Right lobe of liver (tissue), 6 donors: ENCODE measurements at places on chromosomes 7 and 10. TPM values are rescaled to one million over a fixed set of nuclear protein-coding genes. Genes with fewer than 3 reads are reported as not detected.
A peak's percentile ranks its signal among the peaks of the same experiment; 100 is the strongest.

- no peak for DNase-seq
These were observed 100.7 kb downstream of the GRID1 start for GRCh38 chr10:86265895-86266259.

DNA sequence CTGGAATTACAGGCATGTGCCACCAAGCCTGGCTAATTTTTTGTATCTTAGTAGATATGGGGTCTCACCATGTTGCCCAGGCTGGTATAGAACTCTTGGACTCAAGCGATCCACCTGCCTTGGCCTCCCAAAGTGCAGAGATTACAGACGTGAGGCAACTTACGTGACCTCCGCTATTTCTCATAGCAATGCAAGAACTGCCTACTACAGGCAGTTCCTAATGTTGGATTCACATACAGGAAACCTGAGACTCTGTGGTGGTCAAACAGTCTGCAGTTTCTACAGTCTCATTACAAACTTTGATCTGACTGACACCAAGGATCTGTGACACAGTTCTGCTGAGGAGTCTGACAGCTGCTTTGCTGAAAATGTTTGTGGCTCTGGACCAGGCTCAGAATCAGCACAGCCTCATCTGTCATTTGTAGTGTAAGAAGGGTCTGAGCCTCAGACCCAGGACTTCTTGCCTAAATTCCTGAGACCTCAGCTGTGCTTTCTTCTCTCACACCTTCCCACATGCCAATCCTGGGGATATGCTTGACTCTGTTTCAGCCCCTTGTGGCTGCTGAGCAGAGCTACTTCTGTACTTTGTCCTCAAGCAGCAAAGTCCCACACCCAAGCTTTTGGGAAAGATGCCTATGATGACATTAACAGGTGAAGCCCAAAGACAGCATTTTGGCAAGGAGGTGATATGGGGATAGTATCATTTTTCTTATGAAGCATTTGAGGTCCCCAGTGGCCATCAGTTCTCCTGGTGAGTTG lies 48.0 kb upstream of the CYP2C9 start:
- no peak for DNase-seq

- DNase-seq: no peak
These were observed 492.4 kb downstream of the GRID1 start for GRCh38 chr10:85874208-85874607.

- DNase-seq: no peak
These were observed 27.7 kb downstream of the PLXNA4 start for GRCh38 chr7:132548489-132549078.

DNA sequence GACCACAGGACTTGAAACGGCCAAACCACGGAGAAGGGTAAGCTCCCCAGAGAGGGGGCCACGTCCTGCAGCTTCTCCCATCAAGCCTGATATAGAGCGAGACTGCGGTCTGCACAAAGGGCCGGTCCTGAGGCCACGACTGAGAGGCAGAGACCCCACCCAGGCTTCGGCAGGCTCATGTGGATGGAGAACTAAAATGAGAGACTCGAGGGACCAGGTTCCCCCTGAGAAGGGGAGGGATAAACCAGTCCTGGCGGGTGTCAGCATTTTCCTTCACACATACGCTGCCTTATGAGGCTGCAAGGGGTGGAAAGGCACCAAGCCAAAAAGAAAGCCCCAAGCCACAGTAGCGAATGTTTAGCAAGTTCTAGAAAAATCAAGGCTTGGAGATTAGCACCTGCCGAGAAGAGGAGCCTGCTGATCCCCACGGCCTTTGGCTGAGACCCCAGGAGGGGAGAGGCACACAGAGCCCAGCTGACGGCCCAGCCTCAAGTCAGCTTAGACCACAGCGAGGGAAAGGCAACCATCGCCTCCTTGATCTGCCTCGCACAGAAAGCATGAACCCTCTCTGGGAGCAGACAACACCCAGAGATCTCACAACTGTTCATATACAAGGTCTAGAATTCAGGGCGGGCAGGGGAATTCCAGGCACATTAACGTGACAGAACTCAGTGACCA lies 92.6 kb upstream of the RNF32 start:
- DNase-seq: no peak

- no peak for DNase-seq
These were observed 60.3 kb upstream of the IL6 start for GRCh38 chr7:22666732-22667131.

GRCh38 chr7:1856161-1856887 lies 186.2 kb downstream of the ELFN1 start:
- peak; percentile 22 for DNase-seq

DNA sequence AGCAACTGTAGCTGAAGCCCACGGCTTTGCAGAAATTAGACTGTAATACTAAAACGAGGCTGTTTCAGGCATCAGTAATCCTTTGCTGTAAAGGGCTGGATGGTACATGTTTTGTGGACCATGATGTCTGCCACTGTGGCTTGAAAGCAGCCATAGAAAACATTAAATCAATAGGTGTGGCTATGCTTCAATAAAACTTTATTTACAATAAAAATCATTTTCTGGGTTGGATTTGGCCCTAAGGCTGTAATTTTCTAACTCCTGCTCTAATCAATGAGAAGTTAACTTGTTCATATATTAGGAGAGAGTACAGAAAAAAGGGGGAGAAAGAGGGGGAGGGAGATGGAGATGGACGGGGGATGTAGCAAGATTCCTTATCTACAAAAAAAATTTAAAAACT lies 183.4 kb downstream of the PIP4K2A start:
- DNase-seq: no peak

GRCh38 chr10:5046410-5046809 lies 42.8 kb upstream of the AKR1C2 start:
- DNase-seq: no peak

DNA sequence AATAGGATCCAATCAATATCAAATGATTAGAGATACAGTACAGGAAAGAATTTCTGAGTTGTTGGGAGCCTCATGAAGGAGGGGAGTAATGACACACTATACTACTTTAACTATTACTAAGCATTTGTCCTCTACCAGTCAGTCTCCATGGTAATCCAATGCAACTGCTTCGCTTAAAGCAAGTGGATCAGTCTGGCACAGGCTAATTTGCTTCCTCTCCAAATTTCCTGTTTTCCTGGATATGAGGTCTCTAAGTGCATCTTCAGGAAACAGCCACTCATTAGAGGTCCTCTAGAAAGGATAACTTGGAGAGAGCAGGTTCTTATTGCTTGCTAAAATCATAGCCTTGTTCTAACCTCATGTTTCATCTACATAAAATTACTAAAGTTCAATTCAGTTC lies 8.4 kb upstream of the SEPTIN7 start:
- no peak for DNase-seq

DNA sequence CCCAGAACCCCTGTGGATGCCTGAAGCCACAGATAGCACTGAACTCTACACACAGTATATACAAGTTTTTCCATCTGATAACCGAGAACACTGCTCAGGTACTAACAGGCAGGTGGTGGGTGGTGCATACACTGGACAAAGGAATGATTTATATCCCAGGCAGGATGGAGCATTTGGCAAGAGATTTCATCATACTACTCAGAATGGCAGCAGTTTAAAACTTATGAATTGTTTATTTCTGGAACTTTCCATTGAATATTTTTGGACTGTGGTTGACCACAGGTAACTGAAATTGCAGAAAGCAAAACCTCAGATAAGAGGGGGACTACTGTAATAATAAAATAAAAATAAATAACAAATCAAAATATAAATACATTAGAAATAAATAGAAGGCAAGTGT lies 10.9 kb upstream of the KCNMA1 start:
- DNase-seq: no peak

- DNase-seq: no peak
These were observed 259.3 kb downstream of the HTR7 start for GRCh38 chr10:90598513-90598912.

- DNase-seq: no peak
These were observed 92.7 kb downstream of the CDK14 start for GRCh38 chr7:90688810-90689209.

- no peak for DNase-seq
These were observed 7.8 kb downstream of the NODAL start for GRCh38 chr10:70433581-70434280.

GRCh38 chr10:93567277-93568104 lies 1.0 kb downstream of the FFAR4 start:
- DNase-seq: no peak

- DNase-seq: no peak
These were observed 21.4 kb upstream of the TFEC start for GRCh38 chr7:116052006-116052405.

GRCh38 chr7:43511029-43511428 lies 71.9 kb upstream of the STK17A start:
- DNase-seq: no peak

GRCh38 chr10:1083581-1083980 lies 27.4 kb downstream of the WDR37 start:
- DNase-seq: no peak

- peak; percentile 5 for DNase-seq
These were observed 15.9 kb downstream of the CPA5 start for GRCh38 chr7:130360518-130360917.

GRCh38 chr10:17394854-17395253 lies 59.5 kb downstream of the ST8SIA6 start:
- DNase-seq: no peak

- no peak for DNase-seq
These were observed 56.1 kb upstream of the TRUB1 start for GRCh38 chr10:114881901-114882300.

GRCh38 chr7:93044147-93044810 lies 73.5 kb downstream of the SAMD9 start:
- DNase-seq: no peak

DNA sequence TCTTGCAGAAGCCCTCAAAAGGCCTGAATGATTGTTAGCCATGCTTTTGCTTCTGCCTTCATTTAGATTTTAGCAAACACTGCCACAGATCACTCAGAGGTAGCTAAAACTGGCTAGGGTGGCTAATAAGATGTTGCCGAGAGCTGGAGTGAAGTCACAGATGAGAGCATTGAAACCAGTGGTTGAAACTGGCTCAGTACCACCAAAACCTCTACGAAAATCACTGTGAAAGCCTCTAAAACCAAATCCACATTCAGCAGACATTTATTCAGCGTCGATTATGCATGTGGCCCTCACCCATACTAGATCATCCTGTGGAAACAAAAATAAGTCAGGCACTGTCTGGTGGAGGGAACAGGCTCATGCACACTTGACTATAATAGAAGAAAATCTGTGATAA lies 50.8 kb downstream of the PIK3CG start:
- no peak for DNase-seq

GRCh38 chr10:27065084-27065483 lies 35.2 kb downstream of the ANKRD26 start:
- DNase-seq: no peak

DNA sequence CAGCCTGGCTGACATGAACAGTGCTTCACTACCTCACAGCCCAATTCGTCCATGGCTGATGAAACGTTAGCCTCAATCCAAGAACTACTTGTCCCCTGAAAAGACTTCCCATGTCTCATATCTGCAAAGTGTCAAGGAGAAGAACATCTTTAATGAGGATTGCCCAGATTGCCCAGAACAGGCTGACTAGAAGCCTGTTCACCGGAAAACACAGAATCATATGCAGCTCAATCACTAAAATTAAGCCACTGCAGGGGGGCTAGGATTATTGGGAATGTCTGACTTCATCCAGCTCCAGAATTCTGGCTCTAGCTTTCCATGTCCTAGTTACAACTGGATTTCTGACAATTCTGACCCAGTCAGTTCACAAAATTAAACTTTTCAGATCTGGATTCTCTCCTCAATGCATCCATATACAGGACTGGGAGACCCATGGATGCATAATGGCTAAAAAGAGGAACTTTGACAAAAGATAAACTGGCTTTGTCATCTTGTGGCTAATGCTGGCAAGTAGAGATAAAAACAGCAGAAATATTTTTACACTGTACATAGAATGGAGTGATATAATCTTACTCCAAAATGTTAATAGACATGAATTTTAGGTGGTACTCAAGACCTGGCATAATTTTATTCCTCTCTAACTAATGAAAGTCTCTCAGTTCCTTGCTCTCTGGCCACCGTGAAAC lies 467.0 kb upstream of the POT1 start:
- DNase-seq: no peak

DNA sequence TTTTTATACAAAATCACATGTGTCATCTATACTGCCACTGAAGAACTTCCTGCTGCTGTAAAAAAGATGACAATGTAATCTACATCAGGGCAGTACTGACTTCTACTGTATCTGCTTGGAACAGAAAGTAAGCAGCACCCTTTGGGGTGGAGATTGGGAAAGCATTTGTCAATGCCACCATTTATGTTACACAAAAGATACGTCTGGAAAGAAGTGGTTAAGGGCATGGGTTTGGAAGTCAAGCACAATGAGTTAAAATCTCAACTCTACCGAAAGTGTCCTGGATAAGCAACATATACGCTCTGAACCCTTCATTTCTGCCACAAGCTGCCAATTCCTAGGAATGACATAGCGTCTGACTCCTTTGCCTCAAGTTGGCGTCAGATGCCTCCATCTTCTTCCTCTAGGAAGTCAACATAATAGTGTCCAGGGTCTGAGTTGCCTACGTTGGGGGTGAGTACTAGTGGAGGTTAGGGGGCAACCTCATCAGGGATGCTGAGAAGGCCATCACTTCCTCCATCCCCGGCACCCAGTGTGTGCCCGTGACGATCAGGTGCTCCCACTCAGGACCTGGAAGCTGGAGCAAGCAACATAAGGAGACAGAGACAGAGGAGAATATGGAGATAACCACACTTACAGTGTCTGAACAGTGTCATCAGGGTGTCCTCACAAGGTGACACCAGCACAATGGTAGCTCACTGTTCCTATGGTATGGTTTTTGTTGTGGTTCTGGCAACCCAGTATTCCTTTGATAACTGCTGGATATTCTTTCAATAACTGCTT lies 58.3 kb downstream of the SGMS1 start:
- DNase-seq: no peak

- DNase-seq: no peak
These were observed 13.6 kb downstream of the POR start for GRCh38 chr7:75928568-75928914.

- no peak for DNase-seq
These were observed 144.0 kb downstream of the PLPP4 start for GRCh38 chr10:120600871-120601649.

DNA sequence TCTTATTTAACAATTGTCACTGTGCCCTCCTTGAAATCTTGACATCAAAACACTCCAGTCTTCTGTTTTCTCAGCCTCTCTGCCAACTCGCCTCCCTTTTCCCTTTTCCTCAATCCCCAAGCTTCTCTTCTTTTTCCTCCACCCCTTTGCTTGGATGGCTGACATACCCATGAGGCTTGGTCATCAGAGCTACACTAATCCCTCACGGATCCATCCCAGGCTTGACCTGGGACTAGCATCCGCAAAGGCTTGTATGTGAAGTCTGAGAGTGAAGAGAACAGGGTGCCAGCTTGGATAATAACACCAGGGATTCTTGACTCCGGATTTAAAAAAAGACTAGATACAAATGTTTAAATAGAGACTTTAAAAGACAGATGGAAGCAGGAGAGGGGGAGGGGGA lies 428.8 kb upstream of the C7orf33 start:
- no peak for DNase-seq

- no peak for DNase-seq
These were observed 18.0 kb upstream of the XPNPEP1 start for GRCh38 chr10:109941236-109941862.

The ZEB1 gene
- total RNA-seq: 14.7 TPM

The OPN1SW gene
- not detected for total RNA-seq

The SPDYE6 gene
- not detected for total RNA-seq

The MMP21 gene
- total RNA-seq: 0.11 TPM

The HOXA1 gene
- total RNA-seq: 0.09 TPM

The ADRB1 gene
- not detected for total RNA-seq

The PALD1 gene
- 1.4 TPM for total RNA-seq

The C10orf53 gene
- not detected for total RNA-seq

The GPR15LG gene
- not detected for total RNA-seq

The FKBP6 gene
- not detected for total RNA-seq

The ATOH7 gene
- 0.25 TPM for total RNA-seq

The LIPK gene
- total RNA-seq: not detected

The AKR1D1 gene
- total RNA-seq: 57.0 TPM

The PNLIP gene
- not detected for total RNA-seq

The FGF8 gene
- not detected for total RNA-seq

The JCAD gene
- 2.8 TPM for total RNA-seq
